ENCODE measurements at places on chromosomes 4 and X.
A peak's percentile ranks its signal among the peaks of the same experiment; 100 is the strongest.

- DNase-seq, result no peak
These were observed 63.8 kb downstream of the EFNB1 start for GRCh38 chrX:68892651-68893050.

DNA sequence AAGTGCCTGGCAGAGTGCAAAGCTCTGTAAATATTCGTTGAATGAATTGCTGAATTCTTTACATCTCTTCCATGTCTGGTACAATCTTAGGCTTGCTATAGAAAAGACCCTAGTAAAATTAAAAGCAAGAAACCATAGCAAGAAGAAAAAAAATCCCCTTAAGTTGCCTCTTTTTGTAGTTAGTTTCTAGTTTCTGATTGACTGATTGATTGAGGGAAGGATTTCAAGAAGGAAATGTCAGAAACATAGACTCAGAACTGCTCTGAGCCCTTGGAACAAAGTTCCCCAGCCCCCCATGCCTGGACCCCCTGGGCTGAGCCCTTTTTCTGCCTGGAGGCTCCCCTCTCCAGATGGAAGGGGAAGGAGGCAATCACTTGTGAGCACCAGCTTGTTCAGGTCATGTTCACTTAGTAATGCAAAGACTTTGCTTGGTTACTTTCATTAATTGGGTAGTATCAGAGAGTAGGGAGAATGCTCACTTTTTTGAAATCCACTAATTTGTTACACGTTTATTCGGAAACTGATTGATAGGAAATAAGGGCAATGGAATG is 35.6 kb downstream of the DAPP1 start:
- DNase-seq, result no peak

GRCh38 chr4:163195247-163195765 is 28.6 kb upstream of the NAF1 start:
- peak; percentile 5 for DNase-seq

- no peak for DNase-seq
These were observed 465 bp downstream of the BMPR1B start for GRCh38 chr4:94758141-94758699.

- DNase-seq, result no peak
These were observed 209.5 kb upstream of the PACRGL start for GRCh38 chr4:20490734-20491133.

DNA sequence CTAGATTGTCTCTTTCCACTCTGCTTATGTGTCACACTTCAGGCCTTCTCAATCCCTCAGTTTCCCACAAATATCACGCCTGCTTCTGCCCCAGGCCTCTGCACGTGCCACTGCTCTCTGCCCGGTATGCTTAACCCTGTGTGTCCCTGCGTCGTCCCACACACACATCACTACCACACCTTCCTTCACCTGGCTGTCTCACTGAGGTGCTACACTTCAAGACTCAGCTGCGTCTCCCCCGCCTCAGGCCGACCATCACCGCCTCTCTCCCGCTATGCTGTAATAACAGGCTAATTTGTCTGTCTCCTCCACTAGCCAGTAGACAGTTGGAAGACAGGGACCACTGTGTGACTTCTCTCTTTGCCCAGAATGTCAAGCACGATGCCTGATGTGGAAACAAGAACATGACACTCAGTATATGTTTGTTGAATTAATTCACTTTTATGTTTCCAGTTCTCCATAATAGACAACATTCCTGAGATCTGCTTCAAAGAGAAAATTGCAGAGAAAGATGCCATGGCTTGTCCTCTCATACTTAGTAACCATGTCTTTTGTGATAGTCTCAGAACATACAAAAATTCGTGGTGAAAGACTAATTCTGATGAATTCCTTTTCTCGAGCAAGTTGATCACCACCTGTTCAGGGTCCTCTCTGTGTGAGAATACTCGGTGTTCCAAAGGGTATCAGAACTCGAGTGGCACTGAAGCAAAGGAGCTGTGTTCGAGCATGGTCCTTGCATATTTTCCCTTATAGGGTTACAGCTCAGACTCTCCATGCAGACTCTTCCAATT is 54.2 kb downstream of the AFAP1 start:
- no peak for DNase-seq

- DNase-seq, result no peak
These were observed 297.2 kb downstream of the UNC5C start for GRCh38 chr4:95251568-95251967.
